ENCODE measurements at places on chromosomes 12 and 14.

DNA sequence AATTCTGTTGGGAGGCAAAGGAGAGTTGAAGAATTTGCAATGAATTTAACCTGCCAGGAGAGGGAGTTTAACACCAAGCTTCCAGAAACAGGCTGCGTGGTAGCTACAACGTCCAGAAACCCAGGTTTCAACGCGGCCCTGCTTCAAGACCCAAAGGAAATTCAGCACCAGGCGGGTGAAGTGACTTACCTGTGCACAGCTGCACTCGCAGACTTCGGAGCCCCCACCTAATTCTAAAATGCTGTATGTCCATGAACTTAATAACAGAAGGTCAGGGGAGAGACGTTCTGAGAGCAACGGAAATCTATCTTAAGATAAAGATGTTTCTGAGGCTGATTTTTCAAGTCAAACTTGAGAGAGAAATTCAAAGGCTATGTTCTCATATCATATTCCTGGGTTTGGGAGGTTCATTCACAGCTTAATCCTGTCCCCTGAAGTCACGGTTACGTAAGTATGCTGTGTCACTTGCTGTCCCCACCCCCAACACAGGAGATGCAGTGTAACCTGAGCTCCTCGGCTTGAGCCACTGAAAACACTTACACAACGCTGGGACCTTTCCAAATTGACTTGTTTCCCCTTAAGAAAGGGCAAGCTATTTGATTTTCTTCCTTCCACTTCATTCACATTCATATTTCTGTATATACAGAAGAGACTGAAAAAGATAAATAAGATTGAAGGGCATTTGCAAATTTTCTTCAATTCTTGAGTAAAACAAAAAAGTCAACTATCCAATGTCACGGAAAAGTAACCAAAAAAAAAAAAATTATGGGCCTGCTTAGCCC is 22.7 kb downstream of the CLIP1 start:
- peak; percentile 67 for DNase-seq

DNA sequence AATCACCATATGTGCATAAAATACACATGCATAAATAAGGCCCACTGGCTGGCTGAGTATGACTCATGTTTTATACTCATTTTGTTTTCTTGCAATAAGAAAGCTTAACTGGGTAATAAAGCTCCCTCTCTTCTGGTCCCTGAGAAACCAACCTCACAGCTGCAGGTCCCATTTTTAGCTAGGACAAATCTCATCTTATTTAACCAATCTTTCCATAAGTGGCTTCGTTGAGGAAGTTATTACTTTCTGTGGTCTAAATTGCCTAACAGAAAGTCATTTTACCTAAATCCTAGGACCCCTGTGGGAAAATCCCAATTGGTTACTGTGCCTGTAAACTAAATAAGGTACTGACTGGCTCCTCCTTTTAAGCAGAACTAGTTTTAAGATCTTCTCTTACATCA is 232.8 kb upstream of the FBXO33 start:
- DNase-seq: no peak

DNA sequence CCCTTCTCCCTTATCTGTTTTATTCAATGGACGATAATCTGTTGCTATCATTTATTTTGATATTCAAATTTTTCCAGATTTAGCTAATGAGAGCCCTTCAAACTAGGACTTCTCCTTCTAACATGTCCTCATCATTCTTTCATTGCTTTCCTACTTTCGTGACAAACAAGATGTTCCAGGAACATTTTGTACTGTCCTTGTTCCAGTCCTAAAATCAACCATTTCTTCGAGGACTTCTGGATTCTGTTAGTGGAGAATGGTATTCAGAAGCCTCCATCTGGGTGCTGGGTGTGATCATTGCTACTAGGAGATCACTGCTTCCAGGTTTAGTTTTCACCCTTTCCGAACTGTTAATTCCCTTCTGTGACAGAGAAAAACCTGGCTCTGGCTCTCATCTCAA is 29.5 kb upstream of the FBXO34 start:
- no peak for DNase-seq

DNA sequence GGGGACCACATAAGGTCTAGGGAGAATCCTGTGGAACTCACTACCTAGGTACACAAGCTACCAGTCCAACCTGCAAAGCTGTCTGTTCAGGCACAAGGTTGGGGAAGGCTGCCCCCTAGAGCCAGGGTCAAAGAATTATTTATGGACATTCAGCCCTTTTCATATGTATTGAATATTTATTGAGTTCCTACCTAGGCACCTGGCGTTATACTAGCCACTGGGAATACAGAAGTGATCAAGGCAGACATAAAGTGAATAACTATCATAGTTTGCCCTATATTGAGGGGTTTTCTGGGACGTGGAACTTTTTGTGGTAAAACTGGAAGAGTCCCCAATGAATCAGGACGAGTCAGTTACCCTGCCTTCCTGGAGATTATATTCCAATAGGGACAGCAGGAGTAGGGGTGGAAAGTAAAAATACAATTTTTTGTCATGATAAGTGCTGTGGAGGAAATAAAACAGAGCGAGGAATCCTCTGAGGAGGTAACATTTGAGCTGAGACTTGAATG is 5.8 kb upstream of the SLC48A1 start:
- no peak for DNase-seq

DNA sequence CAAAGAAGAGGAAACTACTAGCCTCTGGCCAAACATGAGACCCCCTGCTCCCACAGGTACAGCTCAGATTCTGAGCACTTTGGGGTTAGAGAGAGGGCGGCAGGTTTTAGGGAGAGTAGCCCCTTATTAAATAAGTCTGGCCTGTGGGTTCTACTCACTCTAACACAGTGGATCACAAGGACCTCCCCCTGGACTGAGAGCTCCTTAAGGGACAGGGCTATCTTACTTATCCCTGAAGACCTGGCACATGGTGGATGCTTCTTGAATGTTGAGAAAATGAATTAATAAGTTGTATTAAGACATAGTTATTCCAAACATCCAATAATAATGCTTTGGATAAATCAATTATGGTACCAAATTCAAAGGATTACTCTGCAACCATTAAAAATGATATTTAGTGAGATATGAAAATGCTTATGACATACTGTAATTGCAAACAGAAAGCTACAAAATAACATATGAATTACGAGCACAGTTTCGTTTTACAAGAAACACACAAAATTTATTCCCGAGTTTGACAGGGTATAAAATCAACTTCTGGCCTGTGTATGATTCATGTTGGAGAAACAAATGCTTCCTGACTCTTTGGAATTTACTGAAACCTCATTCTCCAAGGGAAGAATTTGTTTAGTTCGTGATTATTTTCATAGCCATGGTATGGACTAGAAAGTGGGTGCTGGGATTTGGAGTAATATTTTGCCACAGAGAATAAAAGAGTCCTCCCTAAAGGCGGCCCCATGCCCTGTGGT is 59.3 kb upstream of the BDKRB2 start:
- DNase-seq: no peak

DNA sequence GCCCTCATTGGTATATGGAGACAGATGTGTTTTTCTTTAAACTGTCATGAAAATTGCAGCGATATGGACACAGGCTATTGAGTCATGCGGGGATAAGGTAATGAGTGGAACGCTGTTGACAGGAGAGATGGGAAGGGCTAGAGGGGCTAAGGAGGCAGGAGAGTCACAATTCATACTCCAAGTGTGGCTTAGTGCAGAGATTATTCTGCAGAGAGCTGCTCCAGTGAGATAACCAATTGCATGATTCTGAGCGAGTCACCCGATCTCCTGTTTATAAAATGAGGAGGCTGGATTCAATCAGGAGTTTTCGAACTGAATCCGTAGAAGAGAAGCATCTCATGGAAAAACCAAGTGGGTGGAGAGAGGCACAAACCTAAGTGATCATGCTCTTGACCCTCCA is 106.4 kb upstream of the PLEKHG7 start:
- DNase-seq: no peak

DNA sequence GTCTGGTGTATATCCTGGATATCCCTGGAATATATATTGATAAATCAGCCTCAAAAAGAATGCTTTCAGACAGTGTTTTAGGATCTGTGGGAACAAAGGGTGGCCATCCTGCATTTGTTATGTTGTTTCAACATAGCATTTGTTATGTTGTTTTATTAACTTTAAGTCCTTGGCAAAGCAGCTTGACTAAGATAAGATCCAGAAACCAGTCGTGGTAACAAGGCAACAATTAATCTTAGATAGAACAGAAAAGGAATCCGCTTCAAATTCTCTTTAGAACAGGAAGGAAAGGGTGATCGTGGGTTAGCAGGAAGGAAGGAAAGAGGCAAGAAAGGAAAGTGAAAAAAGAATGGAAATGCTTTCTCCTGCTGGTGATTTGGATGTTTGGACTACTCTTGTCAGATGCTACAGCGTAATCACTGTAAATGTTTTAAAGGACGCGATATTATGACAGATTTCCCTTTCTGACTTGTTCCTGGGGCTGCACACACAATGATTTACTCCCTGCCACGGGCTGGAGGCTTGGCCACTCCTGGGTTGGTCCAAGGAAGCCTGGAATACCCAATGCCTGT is 443.3 kb downstream of the DPF3 start:
- DNase-seq: no peak

GRCh38 chr12:105409801-105410471 is 79.4 kb downstream of the C12orf75 start:
- DNase-seq: no peak

DNA sequence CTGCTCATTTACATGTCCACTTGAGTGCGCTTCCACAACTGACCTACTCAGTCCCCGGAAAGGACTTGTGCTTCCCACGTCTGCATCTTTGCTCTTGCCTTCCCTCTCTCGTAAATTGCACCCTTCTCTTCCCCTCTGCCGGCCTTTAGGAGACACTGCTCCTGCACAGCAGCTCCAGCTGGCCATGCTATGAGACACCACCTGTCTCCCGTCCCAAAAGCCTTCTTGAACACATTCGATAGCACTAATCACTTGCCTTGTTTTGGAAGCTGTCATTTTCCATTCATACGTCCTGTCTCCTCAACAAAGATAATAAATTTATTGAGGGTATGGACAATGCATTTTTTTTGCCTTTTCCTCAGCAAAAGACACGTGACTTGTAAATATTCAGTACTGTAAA is 15.7 kb upstream of the KCNA1 start:
- no peak for DNase-seq

DNA sequence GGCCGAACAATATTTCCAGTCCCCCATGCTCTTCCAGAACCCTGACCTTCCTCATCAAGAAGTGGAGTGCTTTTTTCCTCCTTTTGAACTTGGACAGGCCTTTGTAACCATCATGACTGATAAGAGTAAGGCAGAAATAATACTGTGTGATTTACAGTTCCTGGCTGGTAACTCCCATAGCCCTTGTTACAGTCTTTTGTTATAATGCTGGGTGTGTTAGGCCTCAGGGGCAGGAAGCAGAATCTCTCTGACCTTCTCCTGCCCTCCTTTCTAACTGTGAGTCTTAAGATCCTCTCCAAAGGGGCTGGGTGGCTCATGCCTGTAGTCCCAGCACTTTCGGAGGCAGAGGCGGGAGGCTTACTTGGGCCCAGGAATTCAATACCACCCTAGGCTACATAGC is 59.5 kb downstream of the BCAT1 start:
- DNase-seq: no peak

DNA sequence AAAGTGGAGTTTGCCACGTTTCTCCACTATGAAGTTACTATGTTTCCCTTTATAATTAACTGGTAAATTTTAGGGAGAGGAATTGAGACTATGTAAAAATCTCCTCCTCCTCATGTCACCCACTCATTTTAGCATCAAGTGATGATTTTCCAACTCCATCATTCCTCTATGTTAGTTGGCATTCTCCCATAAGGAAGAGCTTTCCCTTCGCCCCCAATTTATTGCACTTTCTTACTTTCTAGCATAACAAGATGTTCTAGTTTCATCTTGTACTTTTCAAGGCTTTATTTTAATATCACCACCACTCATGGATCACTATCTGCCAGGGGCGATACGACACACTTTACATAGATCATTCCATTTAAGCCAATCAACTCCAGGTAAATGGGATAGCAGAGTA is 97.1 kb downstream of the RPS6KA5 start:
- no peak for DNase-seq

GRCh38 chr12:12723681-12724420 is 6.7 kb downstream of the CDKN1B start:
- DNase-seq: no peak

DNA sequence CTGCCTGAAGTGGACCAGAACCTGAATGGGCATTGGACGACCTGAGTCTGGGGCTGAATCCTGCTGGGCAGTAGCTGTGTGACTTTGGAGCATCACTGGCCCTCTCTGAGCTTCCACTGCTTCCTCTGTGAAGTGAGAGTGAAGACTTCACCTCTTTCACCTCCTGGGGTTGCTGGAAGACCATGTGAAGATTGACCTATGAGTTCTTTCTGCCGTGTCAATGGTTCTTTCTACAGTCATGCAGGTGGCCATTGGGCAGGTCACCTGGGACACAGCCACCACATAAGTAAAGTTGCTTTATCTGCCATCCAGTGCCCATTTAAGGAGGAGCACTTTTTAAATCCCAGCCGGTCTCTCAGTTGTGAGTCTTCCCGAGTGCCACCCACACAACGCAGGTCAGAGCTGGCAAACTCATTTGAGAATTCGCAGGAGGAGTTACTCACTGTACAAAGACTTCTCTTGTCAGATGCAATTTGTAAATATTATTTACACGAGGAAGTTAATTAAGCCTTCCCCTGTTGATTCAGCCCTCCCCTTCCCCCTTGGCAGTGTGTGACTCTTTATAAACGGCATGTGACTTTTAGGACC is 74.8 kb upstream of the TCL1B start:
- DNase-seq: no peak

DNA sequence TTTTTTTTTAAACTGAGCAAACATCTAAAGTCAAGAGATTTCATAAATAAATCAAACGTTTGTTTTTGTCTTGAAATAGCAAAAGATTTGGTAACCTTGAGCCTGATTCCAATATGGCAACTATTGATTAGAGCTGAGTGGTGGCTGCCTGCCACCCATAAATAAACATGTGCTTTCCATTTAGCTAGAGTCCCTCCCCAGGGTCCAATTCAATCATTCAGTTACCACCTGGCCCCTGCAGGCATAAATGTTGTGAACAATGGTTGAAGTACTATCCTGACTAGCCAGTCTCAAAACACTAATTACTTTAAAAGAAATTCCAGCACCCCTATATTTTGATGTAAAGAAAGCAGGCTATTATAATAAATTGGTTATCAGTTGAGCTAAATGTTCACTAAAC is 129.7 kb upstream of the GRIP1 start:
- DNase-seq: no peak

- DNase-seq: no peak
Observed at GRCh38 chr12:110149086-110149660, 25.0 kb downstream of the IFT81 start.

- no peak for DNase-seq
Observed at GRCh38 chr14:72264716-72265115, 332.5 kb downstream of the RGS6 start.

- no peak for DNase-seq
Observed at GRCh38 chr12:1702713-1703112, 11.8 kb downstream of the ADIPOR2 start.

DNA sequence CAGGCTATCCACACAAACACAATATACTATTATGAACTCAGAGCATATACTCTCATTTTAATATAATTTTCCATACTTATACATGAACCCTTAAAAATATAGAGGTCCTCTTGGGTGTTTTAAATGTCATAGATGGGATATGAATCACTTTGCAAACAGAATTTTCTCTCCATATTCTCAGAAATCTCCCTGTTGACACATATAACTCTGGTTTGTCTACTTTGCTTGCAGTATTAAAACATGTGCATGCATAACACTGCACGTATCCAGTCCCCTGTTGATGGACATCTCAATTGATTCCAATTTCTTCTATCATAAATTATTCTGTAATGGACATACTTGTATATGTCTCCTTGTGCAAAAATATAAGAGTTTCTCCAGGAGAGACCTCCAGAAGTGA is 417.5 kb upstream of the TBX3 start:
- no peak for DNase-seq

Measured in foreskin keratinocyte (primary cell).